ENCODE measurements at places on chromosomes 7 and 10.

- no peak for DNase-seq
Observed at GRCh38 chr7:45230611-45231165, 73.1 kb downstream of the RAMP3 start.

DNA sequence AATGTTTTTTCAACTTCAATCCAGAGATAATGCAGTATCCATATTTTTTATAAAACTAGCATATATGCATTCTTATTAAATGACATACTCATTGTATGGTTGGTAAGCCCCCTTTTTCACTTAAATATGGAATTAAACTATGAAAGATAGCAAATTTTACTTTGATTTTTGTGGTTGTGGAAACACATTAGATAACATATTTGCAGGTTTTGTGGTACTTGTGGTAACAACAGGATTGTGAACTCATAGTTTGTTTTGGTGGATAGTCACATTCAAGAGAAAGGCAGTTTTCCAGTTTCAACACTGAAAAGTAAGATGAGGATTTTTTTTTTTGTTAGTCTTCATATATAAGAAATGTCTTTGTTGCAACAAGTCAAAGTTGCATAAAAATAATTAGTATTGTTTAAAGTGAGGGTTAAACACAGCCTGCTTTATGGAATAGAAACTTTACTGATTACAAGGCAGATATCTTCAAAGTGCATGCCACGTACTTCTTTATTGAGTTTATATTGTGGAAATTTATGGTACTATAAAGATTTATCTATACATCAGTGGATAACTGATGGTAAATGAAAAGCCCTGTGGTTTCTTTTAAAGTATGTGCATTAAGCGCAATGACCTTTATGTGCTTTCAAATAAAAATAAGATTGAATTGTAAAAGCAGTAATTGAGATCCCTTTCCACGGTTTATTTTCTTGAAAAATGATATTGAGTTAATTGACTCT is 39.7 kb upstream of the SEMA3D start:
- DNase-seq: no peak

- no peak for DNase-seq
Observed at GRCh38 chr7:149748076-149748874, 25.1 kb downstream of the ZNF467 start.

DNA sequence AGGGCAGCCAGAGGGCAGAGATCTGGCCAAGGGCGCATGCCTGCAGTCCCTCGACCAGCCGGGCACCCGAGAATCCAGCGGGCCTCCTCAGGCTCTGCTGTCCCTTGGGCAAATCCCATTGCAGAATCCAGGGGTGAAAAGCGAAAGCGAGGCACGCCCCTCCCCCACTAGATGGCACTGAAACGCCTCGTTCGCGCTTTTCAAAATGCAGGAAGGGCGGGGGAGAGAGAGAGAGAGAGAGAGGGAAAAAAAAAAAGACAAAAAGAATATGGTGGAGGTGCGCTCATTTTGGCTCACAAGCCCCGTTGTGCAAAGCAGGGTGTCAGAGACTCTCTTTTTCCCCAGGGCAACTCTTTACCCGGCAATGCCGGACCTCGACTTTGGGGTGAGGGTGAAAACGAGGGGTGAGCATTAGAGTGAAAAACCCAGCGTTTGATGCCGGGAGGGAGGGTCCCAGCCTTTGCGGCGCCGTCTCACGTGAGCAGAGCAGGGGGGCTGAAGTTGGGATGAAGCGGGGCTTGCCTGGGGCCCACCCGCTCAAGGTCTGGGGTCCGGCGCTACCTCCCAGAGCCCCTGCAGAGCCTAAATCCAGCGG is 2.5 kb upstream of the TMEM178B start:
- no peak for DNase-seq
